CD4-positive, alpha-beta T cell treated with Interleukin-17A for 1 hour (primary cell): ENCODE measurements at places on chromosomes 4 and X.

- no peak for DNase-seq
Measured at GRCh38 chrX:117990438-117990837, 126.2 kb downstream of the KLHL13 start.

- DNase-seq = no peak
Measured at GRCh38 chr4:165967486-165967885, 94.4 kb downstream of the TLL1 start.

DNA sequence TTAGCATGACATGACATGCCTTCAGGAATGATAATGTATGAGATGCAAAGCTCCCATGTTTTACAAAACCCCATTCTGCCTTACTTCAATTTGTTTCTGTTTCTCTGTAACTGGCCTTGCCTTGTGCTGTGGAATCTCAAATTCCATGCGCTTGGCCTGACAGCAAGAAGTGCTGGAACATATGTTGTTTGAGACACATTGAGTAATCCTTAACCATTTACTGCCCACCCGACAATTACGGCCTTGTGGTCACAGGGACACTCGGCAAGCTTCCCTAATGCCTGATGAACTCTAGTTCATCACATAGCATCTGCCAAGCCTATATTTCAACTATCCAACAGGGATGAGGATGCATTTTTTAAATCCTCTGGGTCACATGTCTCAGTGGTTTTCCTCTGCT lies 226.4 kb upstream of the CASK start:
- no peak for DNase-seq

DNA sequence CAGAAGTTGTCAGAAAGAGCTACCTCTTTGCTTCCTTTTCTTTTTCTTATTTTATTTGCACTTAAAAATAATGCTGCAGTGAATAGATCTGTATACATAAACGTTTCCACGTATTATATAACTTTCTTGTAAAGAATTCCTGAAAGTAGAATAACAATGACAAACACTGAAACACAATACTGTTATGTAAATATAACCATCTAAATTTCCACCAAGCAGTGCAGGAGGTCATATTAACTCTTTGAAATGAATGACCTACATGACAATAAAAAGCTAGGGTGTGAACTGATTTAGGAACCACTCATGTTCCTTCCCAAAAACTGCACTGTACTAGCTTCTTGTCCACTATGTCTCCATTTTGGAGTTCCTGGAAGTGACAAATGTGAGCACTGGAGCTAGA lies 85.8 kb downstream of the COX18 start:
- DNase-seq = no peak
